Kidney capillary endothelial cell (primary cell): ENCODE measurements at places on chromosomes 2 and 18.

GRCh38 chr18:44818668-44819403, 138.1 kb downstream of the SETBP1 start:
- no peak for DNase-seq

- DNase-seq = no peak
These were observed 14.0 kb downstream of the ARMC9 start for GRCh38 chr2:231212329-231212845.

GRCh38 chr18:48218285-48219022, 190.7 kb downstream of the ZBTB7C start:
- DNase-seq = no peak

- DNase-seq = no peak
These were observed 146.9 kb upstream of the TPO start for GRCh38 chr2:1266351-1266750.

GRCh38 chr2:221156062-221156734, 415.9 kb downstream of the EPHA4 start:
- DNase-seq = no peak

DNA sequence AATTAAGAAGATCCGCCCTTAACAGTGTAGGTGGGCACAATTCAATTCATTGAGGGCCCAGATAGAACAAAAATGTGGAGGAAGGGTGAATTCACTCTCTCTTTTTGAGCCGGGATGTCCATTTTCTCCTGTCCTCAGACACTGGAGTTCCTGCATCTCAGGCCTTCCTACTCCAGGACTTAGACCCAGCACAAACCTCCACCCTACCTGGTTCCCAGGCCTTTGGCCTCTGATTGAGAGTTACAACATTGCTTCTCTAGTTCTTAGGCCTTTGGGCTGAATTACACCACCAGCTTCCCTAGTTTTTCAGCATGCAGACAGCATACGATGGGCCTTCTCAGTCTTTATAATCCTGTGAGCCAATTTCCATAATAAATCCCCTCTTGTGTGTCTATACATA, 87.8 kb upstream of the TMEM17 start:
- no peak for DNase-seq

GRCh38 chr2:33351781-33352180, 124.7 kb upstream of the RASGRP3 start:
- no peak for DNase-seq

DNA sequence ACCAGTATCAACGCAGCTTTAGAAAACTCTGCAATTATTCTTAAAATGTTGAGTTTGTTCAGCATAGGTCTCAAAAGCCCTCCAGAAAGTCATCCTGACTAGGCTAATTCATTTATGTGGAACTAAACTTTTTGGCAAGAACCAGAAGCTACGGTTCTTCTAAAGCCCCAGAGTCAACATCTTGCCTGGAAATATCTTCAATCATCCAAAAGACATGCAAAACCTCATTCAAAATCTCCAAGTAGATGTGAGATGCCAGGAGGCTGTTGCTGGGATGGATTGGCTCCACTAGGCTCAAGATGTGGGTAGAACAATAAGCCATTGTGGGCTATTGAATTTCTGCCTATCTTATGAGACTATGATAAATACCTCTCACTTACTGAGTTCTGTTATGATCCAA, 2.1 kb upstream of the SCG2 start:
- no peak for DNase-seq
